ENCODE measurements at places on chromosomes 12 and 14. TPM values are rescaled to one million over a fixed set of nuclear protein-coding genes. Genes with fewer than 3 reads are reported as not detected.

DNA sequence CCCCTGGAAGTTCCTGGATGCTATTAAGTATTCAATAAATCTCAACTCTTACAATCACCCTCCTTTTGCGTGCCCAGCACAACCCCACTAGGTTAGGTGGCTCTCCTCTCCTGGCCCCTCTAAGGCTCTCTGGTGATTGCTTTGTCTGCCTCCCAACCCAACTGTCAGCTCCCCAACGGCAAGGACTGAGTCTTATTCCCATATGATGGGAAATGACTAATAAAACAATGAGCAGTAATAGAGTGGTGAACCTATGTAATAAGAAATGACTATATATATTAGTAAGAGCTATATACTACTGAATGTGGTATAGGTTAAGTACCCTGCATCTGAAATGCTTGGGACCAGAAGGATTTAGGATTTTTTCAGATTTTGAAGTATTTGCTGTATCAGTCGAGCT is 8.1 kb downstream of the APPL2 start:
- DNase-seq, result no peak
- no peaks in the 10 kb centered on the region for H3K27me3 ChIP-seq
- H3K27ac ChIP-seq, result no peak overlapping the region
- H3K36me3 ChIP-seq, result peaks cover 45% of the 10 kb centered on the region
- H3K4me1 ChIP-seq, result peaks cover 45% of the 10 kb centered on the region

Gene TXNRD1
- 116 TPM for total RNA-seq

GRCh38 chr14:102984336-102985102 is 62.1 kb downstream of the AMN start:
- H3K27me3 ChIP-seq, result no peaks in the 10 kb centered on the region
- H3K27ac ChIP-seq, result no peak overlapping the region
- no peak overlapping the region for H3K4me3 ChIP-seq
- no peak for DNase-seq

Gene NGB
- total RNA-seq, result not detected

GRCh38 chr12:79486154-79486553 is 204.6 kb downstream of the PAWR start:
- no peak overlapping the region for H3K27ac ChIP-seq
- no peaks in the 10 kb centered on the region for H3K27me3 ChIP-seq
- H3K36me3 ChIP-seq, result no peaks in the 10 kb centered on the region
- H3K4me1 ChIP-seq, result no peaks in the 10 kb centered on the region
- DNase-seq, result no peak
- no peak overlapping the region for H3K4me3 ChIP-seq

- H3K36me3 ChIP-seq, result peaks cover 4% of the 10 kb centered on the region
- no peaks in the 10 kb centered on the region for H3K27me3 ChIP-seq
- H3K27ac ChIP-seq, result peak overlapping the region; percentile 90
These were observed 677 bp downstream of the C12orf75 start for GRCh38 chr12:105330931-105331804.

DNA sequence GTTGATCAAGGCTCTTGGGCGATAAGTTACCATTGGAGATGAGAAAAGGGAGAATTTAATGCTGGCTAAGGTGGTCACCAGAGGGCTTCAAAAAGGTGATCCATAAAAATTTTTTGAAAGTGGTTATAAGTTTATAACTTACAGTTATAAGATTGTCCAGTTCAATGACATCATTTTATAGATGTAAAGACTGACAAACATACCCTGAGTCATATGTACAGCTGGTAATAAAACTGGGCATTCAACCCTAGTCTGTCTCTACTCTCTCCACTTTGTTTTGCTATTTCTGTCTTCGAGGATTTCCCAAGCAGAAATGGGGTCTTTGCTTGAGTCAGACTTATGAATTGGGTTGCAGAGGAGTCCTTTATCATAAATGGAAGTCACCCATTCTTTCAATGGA is 454.0 kb downstream of the SOX5 start:
- H3K4me1 ChIP-seq, result no peaks in the 10 kb centered on the region
- H3K27me3 ChIP-seq, result no peaks in the 10 kb centered on the region
- no peak overlapping the region for H3K27ac ChIP-seq
- no peak overlapping the region for H3K4me3 ChIP-seq

Gene C12orf56
- total RNA-seq, result 0.84 TPM

- H3K4me3 ChIP-seq, result no peak overlapping the region
- H3K27me3 ChIP-seq, result no peaks in the 10 kb centered on the region
- H3K4me1 ChIP-seq, result peaks cover 13% of the 10 kb centered on the region
- H3K27ac ChIP-seq, result no peak overlapping the region
- DNase-seq, result no peak
These were observed 67.4 kb downstream of the ELK3 start for GRCh38 chr12:96261557-96261956.

- no peak for DNase-seq
- H3K27me3 ChIP-seq, result no peaks in the 10 kb centered on the region
- H3K4me1 ChIP-seq, result peaks cover 33% of the 10 kb centered on the region
These were observed 121.6 kb downstream of the PHLDA1 start for GRCh38 chr12:75909714-75910656.

GRCh38 chr14:99267837-99268781 is 3.9 kb downstream of the BCL11B start:
- H3K27me3 ChIP-seq, result peaks cover 86% of the 10 kb centered on the region
- H3K4me1 ChIP-seq, result peaks cover 35% of the 10 kb centered on the region
- H3K36me3 ChIP-seq, result no peaks in the 10 kb centered on the region
- H3K27ac ChIP-seq, result no peak overlapping the region

- no peaks in the 10 kb centered on the region for H3K36me3 ChIP-seq
- H3K4me1 ChIP-seq, result no peaks in the 10 kb centered on the region
- peaks cover 27% of the 10 kb centered on the region for H3K27me3 ChIP-seq
- no peak overlapping the region for H3K4me3 ChIP-seq
- no peak overlapping the region for H3K27ac ChIP-seq
- DNase-seq, result no peak
These were observed 45.5 kb upstream of the TMEM263 start for GRCh38 chr12:106910202-106910601.

Gene LIN7A
- 8.2 TPM for total RNA-seq

Gene SLC16A7
- 6.5 TPM for total RNA-seq

Gene DNAI7
- 3.1 TPM for total RNA-seq

Gene IFI27
- 5.8 TPM for total RNA-seq

Gene PLD4
- 0.05 TPM for total RNA-seq

GRCh38 chr12:10716277-10716676 is 6.8 kb downstream of the YBX3 start:
- no peak for DNase-seq
- no peak overlapping the region for H3K4me3 ChIP-seq
- H3K27ac ChIP-seq, result peak overlapping the region; percentile 45

DNA sequence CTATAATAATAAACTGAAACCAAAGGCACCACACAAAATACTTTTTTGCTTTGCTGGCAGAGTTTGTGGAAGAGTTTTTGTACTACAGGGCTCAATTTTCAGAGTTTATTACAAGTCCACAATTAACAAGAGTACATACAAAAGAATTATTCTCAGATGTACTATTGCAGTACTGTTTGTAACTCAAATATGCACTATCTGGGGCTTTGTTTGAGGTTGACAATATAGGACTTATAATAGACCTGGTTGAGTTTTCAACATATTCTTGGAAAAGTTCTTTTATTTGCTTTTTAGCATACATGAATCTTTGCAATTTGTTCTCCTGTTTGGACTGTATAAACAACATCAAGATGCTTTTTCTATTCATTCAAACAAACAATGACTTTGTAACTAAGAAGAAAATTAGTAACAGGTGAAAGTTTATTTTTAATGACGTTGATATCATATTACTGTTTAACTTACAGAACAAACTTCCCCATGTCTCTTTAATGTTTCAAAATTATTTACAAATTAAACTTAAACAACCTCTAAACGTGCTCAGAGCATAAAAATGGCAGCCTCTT is 407.4 kb upstream of the PRICKLE1 start:
- no peaks in the 10 kb centered on the region for H3K36me3 ChIP-seq
- H3K27me3 ChIP-seq, result no peaks in the 10 kb centered on the region
- DNase-seq, result no peak
- H3K4me1 ChIP-seq, result peaks cover 16% of the 10 kb centered on the region

DNA sequence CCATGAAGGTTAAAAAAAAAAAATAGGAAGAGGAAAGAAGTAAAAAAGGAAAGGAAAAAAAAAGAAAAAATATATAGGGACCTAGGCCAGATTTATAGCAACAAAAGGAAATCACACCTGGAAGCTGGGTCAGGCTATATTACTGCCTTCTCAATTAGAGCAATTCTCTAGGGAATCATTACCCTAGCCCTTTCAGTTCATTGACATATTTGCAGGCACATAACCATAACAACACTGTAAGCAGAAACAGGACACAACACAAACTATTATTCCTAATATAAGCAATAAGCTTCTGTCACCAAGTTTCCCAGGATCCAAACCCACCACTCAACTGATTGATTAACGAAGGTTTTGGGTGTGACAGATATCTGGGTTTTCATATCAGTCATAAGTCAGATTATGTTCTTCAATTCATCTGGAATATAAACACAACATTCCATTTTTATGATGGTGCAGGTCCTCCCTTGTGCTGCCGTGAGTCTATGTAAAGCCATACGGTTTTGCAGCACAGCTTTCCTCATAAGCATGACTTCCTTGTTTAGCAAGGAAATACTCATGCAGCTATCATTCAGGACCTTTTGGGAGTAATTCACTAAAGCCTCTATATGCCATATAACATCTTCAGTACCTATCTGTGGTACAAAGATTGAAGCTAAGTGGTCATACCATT is 4.2 kb downstream of the PCNX4 start:
- H3K36me3 ChIP-seq, result peaks cover 9% of the 10 kb centered on the region
- H3K4me3 ChIP-seq, result no peak overlapping the region
- DNase-seq, result no peak
- H3K4me1 ChIP-seq, result peaks cover 37% of the 10 kb centered on the region
- H3K27me3 ChIP-seq, result no peaks in the 10 kb centered on the region

DNA sequence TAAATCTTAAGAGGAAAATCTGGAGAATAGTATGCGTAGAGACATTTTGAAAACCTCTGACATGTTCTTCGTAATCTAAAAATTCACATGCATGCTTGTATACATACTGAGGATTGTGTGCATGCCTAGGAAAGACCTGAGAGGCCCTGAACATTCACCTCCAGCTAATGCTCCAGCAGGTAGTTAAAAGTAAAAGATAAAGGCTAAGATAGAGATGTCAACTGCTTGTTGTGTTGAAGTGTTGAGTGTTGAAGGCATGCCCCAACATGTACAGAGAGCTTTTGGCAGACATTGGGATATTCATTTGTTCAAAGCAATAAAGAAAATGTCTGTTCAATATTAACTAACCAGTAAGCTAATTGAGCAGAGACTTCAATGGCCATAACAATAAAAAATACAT is 118.6 kb upstream of the SYT1 start:
- H3K27me3 ChIP-seq, result no peaks in the 10 kb centered on the region
- no peak overlapping the region for H3K27ac ChIP-seq
- no peak for DNase-seq
- no peaks in the 10 kb centered on the region for H3K4me1 ChIP-seq
- H3K4me3 ChIP-seq, result no peak overlapping the region
- no peaks in the 10 kb centered on the region for H3K36me3 ChIP-seq

- H3K27me3 ChIP-seq, result no peaks in the 10 kb centered on the region
- H3K27ac ChIP-seq, result no peak overlapping the region
- H3K36me3 ChIP-seq, result peaks cover 12% of the 10 kb centered on the region
- H3K4me3 ChIP-seq, result no peak overlapping the region
- DNase-seq, result no peak
These were observed 4.6 kb upstream of the SYCP3 start for GRCh38 chr12:101743724-101744472.

DNA sequence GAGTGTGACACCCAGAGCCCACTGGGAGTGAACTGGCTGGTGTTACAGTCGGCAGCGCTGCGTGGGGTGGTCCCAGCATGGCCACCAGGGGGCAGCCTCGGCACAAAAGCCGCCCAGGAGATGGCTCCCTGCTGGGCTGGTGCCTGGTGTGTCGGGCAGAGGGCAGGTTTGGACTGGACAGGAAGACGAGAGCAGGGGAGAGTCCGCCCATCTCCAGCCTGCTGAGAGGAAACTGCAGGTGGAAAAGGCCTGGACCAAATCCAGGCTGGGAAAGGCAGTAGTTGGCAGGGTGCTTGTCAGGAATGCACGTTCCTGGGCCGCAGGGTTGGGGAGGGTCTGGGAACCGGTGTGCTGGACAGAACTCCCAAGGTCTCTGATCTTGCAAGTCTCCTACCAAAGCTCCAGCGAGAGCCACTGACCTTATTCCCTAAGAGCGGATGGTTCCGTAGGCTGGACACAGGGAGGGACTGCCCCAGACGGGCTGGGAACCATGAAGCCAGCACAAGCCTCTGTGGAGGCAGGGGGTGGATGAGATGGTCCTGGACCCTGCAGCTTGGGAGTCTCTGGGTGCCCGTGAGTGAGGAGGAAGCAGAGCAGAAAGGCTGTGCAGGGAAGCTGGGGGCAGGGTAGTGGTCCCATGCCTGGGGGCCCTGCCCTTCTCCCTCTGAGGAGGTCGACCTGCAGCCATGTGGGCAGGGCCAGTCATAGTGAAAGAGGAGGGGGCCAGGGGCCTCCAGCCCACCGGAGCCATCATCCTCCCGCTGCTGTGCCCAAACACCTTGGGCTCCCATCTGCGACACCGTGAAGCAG is 1.8 kb downstream of the AHNAK2 start:
- no peaks in the 10 kb centered on the region for H3K36me3 ChIP-seq
- H3K27me3 ChIP-seq, result peaks cover 48% of the 10 kb centered on the region
- H3K27ac ChIP-seq, result no peak overlapping the region
- H3K4me1 ChIP-seq, result peaks cover 8% of the 10 kb centered on the region
- peak; percentile 83 for DNase-seq

- DNase-seq, result no peak
- H3K36me3 ChIP-seq, result peaks cover 2% of the 10 kb centered on the region
- peaks cover 22% of the 10 kb centered on the region for H3K27me3 ChIP-seq
These were observed 15.0 kb upstream of the TC2N start for GRCh38 chr14:91882369-91882768.

GRCh38 chr12:112005419-112006395 is 7.3 kb downstream of the TMEM116 start:
- DNase-seq, result no peak
- no peaks in the 10 kb centered on the region for H3K27me3 ChIP-seq
- H3K4me3 ChIP-seq, result no peak overlapping the region
- peaks cover 20% of the 10 kb centered on the region for H3K4me1 ChIP-seq
- H3K27ac ChIP-seq, result peak overlapping the region; percentile 1

- no peak overlapping the region for H3K4me3 ChIP-seq
- H3K36me3 ChIP-seq, result no peaks in the 10 kb centered on the region
- H3K27me3 ChIP-seq, result no peaks in the 10 kb centered on the region
- DNase-seq, result no peak
- no peak overlapping the region for H3K27ac ChIP-seq
These were observed 8.9 kb upstream of the RNF212B start for GRCh38 chr14:23228812-23229211.

- no peaks in the 10 kb centered on the region for H3K36me3 ChIP-seq
- peaks cover 2% of the 10 kb centered on the region for H3K27me3 ChIP-seq
- H3K27ac ChIP-seq, result no peak overlapping the region
- no peak for DNase-seq
- H3K4me3 ChIP-seq, result no peak overlapping the region
These were observed 31.4 kb upstream of the C12orf76 start for GRCh38 chr12:110079477-110080400.

- H3K36me3 ChIP-seq, result peaks cover 30% of the 10 kb centered on the region
- no peak overlapping the region for H3K27ac ChIP-seq
- no peak overlapping the region for H3K4me3 ChIP-seq
- no peaks in the 10 kb centered on the region for H3K4me1 ChIP-seq
- DNase-seq, result no peak
- H3K27me3 ChIP-seq, result no peaks in the 10 kb centered on the region
These were observed 11.2 kb upstream of the LRP1-AS start for GRCh38 chr12:57158665-57159064.

GRCh38 chr12:122884091-122884826 is 11.7 kb downstream of the VPS37B start:
- H3K27me3 ChIP-seq, result no peaks in the 10 kb centered on the region
- H3K4me3 ChIP-seq, result no peak overlapping the region
- no peak for DNase-seq
- peak overlapping the region; percentile 63 for H3K27ac ChIP-seq
- peaks cover 2% of the 10 kb centered on the region for H3K36me3 ChIP-seq

Measured in progenitor cell of endocrine pancreas (in vitro differentiated cells).